ENCODE measurements at places on chromosomes 11 and 22.

GRCh38 chr11:29879560-29879959 lies 137.3 kb downstream of the KCNA4 start:
- no peak for DNase-seq

GRCh38 chr11:6992457-6993417 lies 27.4 kb downstream of the ZNF214 start:
- DNase-seq, result no peak

- peak; percentile 2 for DNase-seq
Measured at GRCh38 chr11:117328375-117329010, 839 bp downstream of the CEP164 start.

GRCh38 chr11:95501761-95502266 lies 270.8 kb upstream of the SESN3 start:
- no peak for DNase-seq

DNA sequence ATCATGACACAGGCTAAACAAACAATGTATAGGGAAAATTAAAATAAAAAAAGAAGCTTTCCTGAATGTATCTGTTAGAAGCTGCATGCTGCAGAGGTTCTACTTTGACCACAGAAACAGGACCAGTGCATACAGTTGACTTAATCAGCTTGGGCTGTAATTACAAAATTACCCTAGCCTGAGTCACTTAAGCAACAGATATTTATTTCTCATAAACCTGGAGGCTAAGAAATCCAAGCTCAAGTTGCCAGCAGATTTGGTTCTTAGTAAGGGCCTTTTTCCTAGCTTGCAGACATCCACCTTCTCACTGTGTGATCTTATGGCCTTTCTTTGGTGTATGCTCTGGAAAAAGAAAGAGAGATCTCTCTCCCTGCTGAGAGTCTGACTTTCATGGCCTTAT lies 946.5 kb upstream of the RAG2 start:
- DNase-seq, result no peak

GRCh38 chr11:102361086-102362031 lies 14.3 kb downstream of the BIRC2 start:
- DNase-seq, result no peak

DNA sequence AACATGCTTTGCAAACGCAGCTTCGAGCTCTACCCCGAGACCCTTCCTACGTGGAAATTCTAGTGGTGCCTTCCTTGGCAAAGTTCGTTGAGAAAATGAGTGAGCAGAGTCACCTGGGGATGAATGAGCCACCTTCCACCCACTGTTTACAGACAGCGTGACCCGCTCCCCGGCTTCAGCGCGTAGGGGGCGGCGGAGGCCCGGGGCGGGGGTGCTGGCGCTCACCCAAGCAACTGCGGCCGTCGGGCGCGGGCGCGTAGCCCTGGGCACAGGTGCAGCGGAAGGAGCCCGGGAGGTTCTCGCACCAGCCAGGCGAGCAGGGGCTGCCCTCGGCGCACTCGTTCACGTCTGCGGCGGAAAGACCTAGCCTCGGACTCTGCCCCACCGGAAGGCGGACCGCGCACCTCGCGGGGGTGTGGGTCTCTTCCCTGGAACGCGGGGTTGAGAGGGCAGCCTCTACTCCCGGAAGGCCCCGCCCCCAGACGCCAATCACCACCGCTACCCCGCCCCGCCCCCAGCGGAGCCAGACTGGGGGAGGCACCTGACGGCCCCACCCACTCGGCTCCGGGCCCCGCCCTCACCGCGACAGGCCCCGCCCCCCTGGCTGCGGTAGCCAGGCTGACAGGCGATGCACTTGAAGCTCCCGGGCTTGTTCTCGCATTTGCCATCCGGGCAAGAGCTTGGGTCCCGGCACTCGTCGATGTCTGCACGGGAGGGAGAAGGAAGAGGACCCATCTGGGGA lies 11.8 kb downstream of the LTBP3 start:
- peak; percentile 99 for DNase-seq

- no peak for DNase-seq
Measured at GRCh38 chr11:86978247-86978646, 23.1 kb upstream of the FZD4 start.
